ENCODE measurements at places on chromosomes 12 and 14.

DNA sequence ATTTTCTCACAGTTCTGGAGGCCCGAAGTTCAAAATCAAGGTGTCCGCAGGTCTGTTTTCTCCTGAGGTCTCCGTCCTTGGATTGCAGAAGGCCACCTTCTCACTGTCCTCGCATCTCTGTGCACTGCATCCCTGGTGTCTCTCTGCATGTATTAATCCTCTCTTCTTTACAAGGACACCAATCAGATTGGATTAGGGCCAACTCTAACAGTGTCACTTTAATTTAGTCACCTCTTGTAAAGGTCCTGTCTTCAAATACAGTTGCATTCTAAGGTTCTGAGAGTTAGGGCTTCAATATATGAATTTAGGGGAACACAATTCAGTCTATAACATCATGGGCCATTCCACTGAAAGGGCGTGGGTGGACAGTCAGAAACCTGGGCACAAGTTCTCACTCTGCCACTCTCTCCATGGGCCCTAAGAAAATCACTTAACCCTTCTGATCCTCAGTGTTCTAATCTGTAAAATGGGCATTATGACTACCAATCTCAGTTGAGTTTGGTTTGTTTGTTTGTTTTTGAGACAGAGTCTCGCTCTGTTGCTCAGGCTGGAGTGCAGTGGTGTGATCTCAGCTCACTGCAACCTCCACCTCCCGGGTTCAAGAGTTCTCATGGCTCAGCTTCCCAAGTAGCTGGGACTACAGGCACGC lies 41.6 kb upstream of the FGD4 start:
- DNase-seq: no peak

- no peak for DNase-seq
Measured at GRCh38 chr14:100346306-100347091, 23.4 kb downstream of the SLC25A47 start.

- peak; percentile 56 for DNase-seq
Measured at GRCh38 chr14:102182936-102183619, 43.4 kb downstream of the WDR20 start.

GRCh38 chr12:4653257-4653656 lies 4.3 kb downstream of the NDUFA9 start:
- DNase-seq: no peak

DNA sequence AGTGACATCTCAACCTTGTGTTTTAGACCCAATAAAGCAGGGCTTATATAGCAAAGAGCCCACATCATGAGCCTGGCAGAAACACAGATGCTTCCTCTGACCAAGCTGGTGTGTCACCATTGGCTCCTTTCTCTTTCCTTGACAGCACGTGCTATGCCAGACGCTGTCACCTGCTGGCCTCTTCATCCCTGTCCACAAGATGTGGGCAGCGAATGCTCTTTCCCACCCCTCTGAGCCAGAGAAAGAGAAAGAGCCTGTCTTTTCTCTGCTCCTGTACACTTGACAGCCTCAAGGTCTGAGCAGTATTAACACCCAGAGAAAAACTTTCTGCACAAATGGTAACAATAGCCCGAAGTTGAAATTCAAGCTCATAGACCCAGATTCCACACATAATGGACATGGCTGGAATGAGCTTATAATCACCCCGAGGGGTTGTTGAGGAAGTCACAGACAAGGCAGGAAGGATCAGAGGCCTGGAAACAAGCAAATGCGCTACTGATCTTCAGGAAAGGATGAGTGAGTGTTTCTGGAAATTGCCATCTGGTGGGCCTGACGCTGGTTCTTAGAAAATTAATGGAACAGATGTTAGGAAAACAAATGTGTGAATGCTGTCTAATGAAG lies 8.9 kb downstream of the TGFB3 start:
- DNase-seq: no peak

DNA sequence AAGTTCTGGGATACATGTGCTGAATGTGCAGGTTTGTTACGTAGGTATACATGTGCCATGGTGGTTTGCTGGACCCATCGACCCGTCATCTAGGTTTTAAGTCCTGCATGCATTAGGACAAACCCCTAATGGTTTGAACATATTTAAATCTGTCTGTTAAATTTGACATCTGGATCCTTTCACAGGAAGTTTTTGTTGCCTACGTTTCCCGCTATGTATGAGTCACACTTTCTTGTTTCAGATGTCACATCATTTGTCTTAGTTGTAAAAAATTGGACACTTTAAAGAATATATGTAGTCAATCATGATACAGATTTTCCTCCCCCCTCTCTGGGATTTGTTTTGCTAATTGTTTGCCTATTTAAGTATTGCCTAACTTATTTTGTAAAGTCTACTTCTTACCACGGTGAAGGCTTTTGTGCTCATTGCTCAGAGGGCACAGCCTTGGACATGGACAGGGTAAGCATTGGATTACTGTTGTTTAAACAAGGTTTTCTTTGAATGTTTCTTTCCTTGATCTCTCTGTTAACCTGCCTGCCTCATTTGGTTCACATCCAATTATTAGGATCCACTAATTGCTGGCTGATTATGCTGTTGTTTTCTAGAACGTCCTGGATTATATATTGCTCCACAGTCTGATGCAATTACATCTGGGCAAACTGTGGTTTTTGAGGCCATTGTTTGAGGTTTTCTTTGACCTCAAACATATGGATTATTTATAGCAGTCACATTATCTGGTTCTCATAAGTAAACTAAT lies 1441.4 kb downstream of the AACS start:
- no peak for DNase-seq

GRCh38 chr12:2415568-2415944 lies 362.8 kb downstream of the CACNA1C start:
- DNase-seq: no peak

- no peak for DNase-seq
Measured at GRCh38 chr12:25207846-25208245, 12.8 kb downstream of the ETFRF1 start.

- peak; percentile 42 for DNase-seq
Measured at GRCh38 chr12:65123435-65124063, 2.4 kb upstream of the WIF1 start.

DNA sequence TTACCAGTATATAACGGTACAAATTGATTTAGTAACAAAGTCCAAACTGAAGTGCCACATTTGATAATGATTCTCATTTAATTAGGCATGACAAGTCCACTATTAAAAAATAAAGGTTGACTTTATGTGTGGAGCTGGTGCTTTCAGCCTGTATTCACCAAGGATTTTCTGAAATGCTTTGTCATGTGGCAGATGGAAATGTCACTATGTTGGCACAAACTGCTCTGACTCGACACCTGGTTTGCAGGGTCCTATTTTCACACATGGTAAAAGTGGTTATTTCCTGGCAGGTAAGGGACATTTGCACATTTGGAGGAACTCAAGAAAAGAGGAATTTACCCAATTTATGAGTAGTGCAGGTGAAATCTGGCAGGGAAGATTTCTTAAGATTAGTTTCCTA lies 572.6 kb upstream of the MDGA2 start:
- no peak for DNase-seq

DNA sequence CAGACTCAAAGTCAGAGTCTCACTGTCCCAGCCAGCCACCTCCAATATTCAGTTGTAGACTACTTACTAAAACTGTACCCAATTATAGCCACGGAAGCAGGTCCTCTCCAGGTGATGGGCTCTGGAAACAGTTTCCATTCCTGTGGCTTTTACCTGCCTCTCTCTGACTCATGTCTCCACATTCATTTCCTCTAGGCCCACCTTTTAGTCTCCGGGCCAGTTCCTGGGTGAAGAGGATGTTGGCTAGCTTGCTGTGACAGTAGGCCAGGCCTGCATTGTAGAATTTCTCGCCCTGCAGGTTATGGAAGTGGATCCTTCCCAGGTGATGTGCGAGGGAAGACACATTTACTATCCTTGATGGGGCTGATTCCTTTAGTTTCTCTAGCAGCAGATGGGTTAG lies 5.6 kb downstream of the RDH11 start:
- DNase-seq: no peak
